Right atrium auricular region (tissue), 2 donors: ENCODE measurements at places on chromosomes 5 and 9. TPM values are rescaled to one million over a fixed set of nuclear protein-coding genes. Genes with fewer than 3 reads are reported as not detected.

GRCh38 chr9:121557581-121558447 lies 58.2 kb upstream of the GGTA1 start:
- H3K27ac ChIP-seq: peak overlapping the region; percentile 48
- DNase-seq: peak; percentile 82
- no peaks in the 10 kb centered on the region for H3K36me3 ChIP-seq

DNA sequence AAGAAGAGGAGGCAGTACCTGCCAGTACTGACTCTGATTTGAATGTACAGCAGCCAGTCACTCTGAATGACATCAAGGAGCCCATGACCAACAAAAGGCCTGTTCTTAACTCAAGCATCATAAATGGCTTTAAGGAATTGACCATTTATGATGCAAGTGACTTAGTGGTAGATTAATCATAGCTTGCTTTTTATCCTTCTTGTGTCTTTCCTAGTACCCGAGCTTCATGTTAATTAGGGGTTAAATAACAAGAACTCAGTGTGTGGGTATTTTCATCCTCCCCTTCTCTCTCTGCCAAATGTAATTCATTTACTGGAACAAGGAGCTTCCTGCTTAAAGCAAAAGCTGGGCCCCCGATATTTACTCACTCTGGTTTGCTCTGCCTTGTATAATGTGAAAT lies 146.5 kb downstream of the UNC13B start:
- peaks cover 20% of the 10 kb centered on the region for H3K4me1 ChIP-seq
- DNase-seq: no peak

The F2RL2 gene
- total RNA-seq: 0.44 TPM

DNA sequence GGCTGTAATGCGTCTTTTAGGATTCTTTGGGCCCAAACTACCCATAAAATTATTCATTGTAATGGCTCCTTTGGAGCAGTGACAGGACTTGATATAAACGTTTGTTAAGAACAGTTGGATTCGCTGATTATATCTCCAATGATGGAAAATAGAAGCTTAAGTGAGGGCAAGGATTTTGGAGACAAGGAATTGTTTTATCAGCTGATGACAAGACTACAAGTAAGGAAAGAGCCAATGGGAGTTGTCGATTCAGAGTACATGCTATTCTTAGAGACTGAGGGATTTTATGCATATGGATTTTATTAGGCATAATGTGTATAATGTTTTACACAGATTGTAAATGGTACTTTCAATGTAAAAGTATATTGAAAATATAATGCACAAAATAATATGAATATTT lies 425.5 kb upstream of the RIOK2 start:
- H3K4me1 ChIP-seq: no peaks in the 10 kb centered on the region
- no peak for DNase-seq
- no peak overlapping the region for H3K27ac ChIP-seq
- no peaks in the 10 kb centered on the region for H3K36me3 ChIP-seq
- no peak overlapping the region for H3K4me3 ChIP-seq

DNA sequence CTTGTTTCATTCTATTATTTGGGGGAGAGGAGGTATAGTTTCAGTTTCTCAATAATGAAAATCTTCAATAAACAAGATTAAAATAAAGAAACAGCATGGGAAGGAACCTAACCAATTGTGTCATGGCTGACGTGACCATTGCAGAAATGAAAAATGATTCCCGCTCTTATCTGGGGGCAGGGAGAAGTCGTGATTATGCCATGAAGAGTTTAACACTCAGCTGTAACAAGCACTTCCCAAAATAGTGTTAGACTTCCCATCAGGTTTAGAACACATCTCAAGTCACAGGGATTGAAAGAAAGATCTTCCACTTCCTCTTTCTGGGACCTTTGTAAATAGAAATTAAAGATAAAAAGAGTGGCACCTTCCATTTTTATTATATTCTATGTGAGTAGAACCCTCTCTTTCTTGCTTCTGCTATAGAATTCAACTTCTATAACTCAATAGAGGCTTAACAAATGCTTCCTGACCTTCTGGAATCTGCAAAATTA lies 122.2 kb downstream of the TRPM6 start:
- H3K36me3 ChIP-seq: no peaks in the 10 kb centered on the region
- H3K4me1 ChIP-seq: no peaks in the 10 kb centered on the region
- no peak overlapping the region for H3K27ac ChIP-seq
- H3K27me3 ChIP-seq: no peaks in the 10 kb centered on the region
- DNase-seq: no peak

DNA sequence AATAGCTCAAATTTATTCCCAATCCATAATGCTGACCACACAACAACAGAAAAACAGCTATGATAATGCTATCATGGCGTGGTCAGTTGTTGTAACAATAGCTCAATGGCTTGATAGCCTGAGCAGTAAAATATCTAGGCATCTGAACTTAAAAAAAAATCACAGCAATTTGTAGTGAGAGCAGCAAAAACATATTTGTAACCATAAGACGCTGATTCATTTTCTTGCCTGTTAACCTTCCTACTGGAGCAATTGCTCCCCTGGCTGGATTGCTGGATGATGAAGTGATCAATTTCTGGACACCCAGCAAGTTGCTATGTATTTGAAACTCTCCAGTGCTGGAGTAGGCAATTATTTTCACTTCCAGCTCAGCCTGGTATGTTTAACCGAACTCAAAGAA lies 115.1 kb downstream of the PCSK1 start:
- no peak overlapping the region for H3K4me3 ChIP-seq
- no peak for DNase-seq
- H3K4me1 ChIP-seq: no peaks in the 10 kb centered on the region
- no peak overlapping the region for H3K27ac ChIP-seq
